ENCODE measurements at places on chromosomes 5 and 9. TPM values are rescaled to one million over a fixed set of nuclear protein-coding genes. Genes with fewer than 3 reads are reported as not detected.

TRPM3 gene
- not detected for total RNA-seq

SPINK6 gene
- not detected for total RNA-seq

- no peaks in the 10 kb centered on the region for H3K27me3 ChIP-seq
- H3K27ac ChIP-seq = peak overlapping the region; percentile 36
- peaks cover 21% of the 10 kb centered on the region for H3K36me3 ChIP-seq
- peaks cover 67% of the 10 kb centered on the region for H3K4me1 ChIP-seq
Measured at GRCh38 chr9:128895556-128895955, 13.6 kb downstream of the LRRC8A start.

DNA sequence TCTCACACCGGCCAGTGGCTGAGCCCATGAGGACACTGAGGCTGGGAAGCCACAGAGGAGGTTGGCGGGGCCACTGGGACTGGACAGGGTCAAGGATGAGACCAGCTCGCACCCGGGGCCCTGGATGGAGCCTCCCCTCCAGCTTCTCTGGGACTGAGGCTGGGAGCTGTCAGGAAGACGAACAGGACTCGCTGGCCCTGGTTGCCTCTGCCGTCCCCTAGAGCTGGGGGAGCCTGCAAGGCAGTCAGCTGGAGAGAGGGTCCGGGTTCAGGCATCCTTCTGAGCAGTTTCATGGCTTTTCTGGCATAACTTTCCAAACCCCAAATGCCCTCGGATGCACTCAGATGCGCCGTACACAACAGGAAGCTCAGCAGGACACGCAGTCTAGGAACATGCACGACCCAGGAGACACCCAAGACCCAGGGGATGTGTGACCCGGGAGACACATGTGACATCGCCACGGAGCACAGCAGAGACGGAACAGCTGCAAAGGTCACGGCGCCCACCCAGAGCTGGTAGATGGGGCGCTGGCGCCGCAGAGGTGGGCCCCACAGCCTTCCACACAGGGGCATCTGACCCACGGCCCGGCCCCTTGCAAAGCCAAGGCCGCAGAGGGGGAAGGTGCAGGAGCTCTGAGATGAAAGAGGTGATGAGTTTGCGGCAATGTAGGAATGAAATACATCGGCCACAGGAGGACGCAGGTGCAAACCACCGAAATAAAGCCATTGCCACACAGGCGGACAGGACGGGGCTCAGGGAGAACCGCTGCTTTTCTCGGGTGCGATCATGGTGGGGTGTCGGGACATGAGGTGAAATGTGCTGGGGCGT is 17.1 kb downstream of the TPPP start:
- peaks cover 7% of the 10 kb centered on the region for H3K27me3 ChIP-seq
- no peaks in the 10 kb centered on the region for H3K36me3 ChIP-seq
- H3K27ac ChIP-seq = no peak overlapping the region
- no peak for DNase-seq
- peaks cover 12% of the 10 kb centered on the region for H3K4me1 ChIP-seq

DNA sequence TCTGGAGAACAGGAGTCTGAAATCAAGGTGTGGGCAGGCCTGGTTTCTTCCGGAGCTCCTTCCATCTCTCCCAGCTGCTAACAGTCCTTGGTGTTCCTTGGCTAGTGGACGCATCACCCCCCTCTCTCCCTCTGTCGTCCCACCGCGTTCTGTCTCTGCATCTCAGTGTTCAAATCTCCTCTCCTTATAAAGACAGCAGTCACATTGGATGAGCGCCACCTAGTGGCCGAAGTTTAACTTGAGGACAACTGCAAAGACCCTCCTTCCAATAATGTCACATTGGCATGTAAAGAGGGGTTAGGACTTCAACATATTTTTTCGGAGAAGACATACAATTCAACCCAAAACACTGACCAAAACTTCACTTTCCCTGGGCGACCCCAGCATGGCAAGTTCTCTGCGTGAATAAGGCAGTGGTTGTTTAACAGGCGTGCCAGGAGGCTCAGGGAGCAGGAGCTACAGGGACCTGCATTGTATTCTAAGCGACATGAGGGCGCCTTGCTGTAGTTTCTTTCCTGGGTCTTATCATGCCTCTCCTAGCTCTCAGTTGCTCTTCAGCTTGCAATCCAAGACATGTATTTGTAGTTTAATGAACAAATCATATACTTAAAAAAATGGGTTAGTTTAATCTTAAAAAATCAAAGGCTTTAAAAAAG is 27.9 kb upstream of the BASP1 start:
- no peak overlapping the region for H3K4me3 ChIP-seq
- DNase-seq = peak; percentile 84
- H3K4me1 ChIP-seq = no peaks in the 10 kb centered on the region
- H3K27ac ChIP-seq = no peak overlapping the region
- H3K36me3 ChIP-seq = no peaks in the 10 kb centered on the region

GRCh38 chr9:106622164-106622487 is 240.8 kb upstream of the ZNF462 start:
- H3K4me3 ChIP-seq = no peak overlapping the region
- no peaks in the 10 kb centered on the region for H3K27me3 ChIP-seq
- H3K27ac ChIP-seq = no peak overlapping the region
- H3K36me3 ChIP-seq = no peaks in the 10 kb centered on the region

DNA sequence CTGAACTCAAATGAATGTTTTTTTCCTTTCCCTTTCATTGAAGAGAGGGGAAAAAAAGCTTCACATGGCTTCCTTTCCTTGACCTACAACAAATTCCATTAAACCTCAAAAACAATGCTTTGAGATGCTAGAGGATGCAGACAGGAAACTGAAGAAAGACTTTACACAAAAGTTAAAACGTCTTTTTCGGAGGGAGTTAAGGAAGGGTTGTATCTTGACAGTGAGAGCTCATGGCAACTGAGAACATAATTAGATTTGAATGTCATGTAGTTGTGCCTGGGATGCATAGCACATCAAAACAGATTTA is 66.4 kb downstream of the EBF1 start:
- H3K36me3 ChIP-seq = no peaks in the 10 kb centered on the region
- no peak overlapping the region for H3K27ac ChIP-seq
- H3K27me3 ChIP-seq = peaks cover 16% of the 10 kb centered on the region
- DNase-seq = no peak

GRCh38 chr5:95611396-95611795 is 8.5 kb upstream of the GPR150 start:
- peaks cover 16% of the 10 kb centered on the region for H3K36me3 ChIP-seq
- no peak overlapping the region for H3K4me3 ChIP-seq
- H3K4me1 ChIP-seq = peaks cover 17% of the 10 kb centered on the region
- H3K27me3 ChIP-seq = no peaks in the 10 kb centered on the region
- DNase-seq = no peak
